Body of pancreas (tissue), 4 donors: ENCODE measurements at places on chromosomes 1 and 21. TPM values are rescaled to one million over a fixed set of nuclear protein-coding genes. Genes with fewer than 3 reads are reported as not detected.

DNA sequence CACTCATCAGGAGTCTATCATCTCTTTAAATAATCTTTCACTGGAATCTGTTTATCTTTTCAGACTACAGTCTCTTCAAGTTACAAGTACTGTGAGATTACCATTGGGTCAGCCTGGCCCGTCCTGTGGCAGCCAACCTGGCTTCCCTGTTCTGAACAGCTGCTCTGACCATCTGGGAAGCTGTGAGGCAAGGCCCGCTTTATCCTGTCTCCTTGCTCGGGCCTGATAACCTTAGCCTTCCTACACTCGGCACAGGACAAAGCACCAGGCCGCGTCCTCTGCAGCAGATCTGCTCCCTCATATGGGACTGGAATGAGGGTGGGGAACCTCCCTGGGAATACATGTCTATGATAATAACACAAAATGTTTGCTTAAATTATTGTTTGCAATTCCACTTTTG, 113.3 kb downstream of the PTPN14 start:
- DNase-seq, result no peak
- H3K36me3 ChIP-seq, result no peaks in the 10 kb centered on the region
- peaks cover 35% of the 10 kb centered on the region for H3K4me1 ChIP-seq
- H3K27ac ChIP-seq, result peak overlapping the region; percentile 56
- H3K4me3 ChIP-seq, result no peak overlapping the region

- no peak overlapping the region for H3K4me3 ChIP-seq
- H3K27me3 ChIP-seq, result no peaks in the 10 kb centered on the region
- H3K4me1 ChIP-seq, result peaks cover 18% of the 10 kb centered on the region
- no peak overlapping the region for H3K27ac ChIP-seq
- H3K36me3 ChIP-seq, result no peaks in the 10 kb centered on the region
Observed at GRCh38 chr1:227785094-227785804, 30.2 kb upstream of the PRSS38 start.

DNA sequence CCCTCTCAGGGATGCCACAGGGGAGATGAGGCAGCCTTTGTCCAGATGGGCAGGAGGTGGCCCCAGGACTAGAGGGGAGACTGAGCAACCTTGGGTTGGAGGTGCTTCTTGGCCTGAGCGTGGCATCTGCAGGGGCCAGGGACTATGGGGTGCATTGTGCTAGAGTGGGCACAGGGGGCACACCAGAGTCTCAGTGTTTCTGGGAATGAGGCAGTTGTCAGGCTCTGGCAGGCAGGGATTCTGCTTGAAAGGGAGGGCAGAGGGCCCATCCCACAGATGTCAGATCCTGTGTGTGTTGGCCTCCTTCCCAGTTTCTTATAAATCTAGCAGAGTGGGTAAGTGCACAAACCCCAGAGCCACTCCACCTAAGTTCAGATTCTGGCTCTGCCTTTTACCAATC, 13.7 kb downstream of the LGR6 start:
- H3K27me3 ChIP-seq, result no peaks in the 10 kb centered on the region
- no peaks in the 10 kb centered on the region for H3K36me3 ChIP-seq
- no peak overlapping the region for H3K4me3 ChIP-seq
- H3K27ac ChIP-seq, result no peak overlapping the region

- H3K4me3 ChIP-seq, result no peak overlapping the region
- no peak overlapping the region for H3K27ac ChIP-seq
- no peaks in the 10 kb centered on the region for H3K4me1 ChIP-seq
- H3K36me3 ChIP-seq, result no peaks in the 10 kb centered on the region
Observed at GRCh38 chr1:93919780-93920179, 10.6 kb upstream of the GCLM start.

Gene BRINP3
- total RNA-seq, result not detected

Gene NR5A2
- 98.3 TPM for total RNA-seq
